ENCODE measurements at places on chromosomes 3 and 15. TPM values are rescaled to one million over a fixed set of nuclear protein-coding genes. Genes with fewer than 3 reads are reported as not detected.
A peak's percentile ranks its signal among the peaks of the same experiment; 100 is the strongest.

- no peak for DNase-seq
These were observed 37.3 kb downstream of the ZBTB38 start for GRCh38 chr3:141405591-141405990.

The STAC gene
- total RNA-seq: 11.9 TPM

GRCh38 chr3:183650554-183650953, 15.1 kb downstream of the KLHL24 start:
- DNase-seq: no peak

DNA sequence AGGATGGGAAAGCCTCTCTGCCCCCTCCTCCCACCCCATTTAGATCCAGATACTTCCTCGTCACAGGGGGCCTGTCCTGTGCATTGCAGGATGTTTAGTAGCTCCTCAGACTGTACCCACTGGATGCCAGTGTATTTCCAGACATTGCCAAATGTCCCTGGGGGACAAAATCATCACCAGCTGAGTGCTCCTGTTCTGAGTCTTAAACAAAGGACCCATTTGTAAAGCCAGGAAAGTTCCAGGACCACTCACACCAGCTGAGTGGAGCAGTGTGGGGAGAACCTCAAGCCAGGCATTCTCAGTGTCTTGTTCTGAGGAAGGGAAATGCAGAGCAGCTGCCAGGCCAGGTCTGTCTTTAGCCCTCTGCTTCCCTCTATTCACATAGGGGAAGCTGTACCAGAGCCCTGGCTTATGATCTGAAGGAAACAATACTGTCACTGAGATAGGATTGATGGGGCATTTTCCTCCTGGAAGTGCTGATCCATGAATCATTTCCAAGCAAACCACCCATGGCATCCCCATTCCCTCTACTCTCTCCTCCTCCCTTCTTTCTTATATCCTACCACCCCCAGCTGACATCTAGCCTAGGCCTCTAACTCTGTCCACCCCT, 67.4 kb upstream of the MEX3B start:
- DNase-seq: no peak

DNA sequence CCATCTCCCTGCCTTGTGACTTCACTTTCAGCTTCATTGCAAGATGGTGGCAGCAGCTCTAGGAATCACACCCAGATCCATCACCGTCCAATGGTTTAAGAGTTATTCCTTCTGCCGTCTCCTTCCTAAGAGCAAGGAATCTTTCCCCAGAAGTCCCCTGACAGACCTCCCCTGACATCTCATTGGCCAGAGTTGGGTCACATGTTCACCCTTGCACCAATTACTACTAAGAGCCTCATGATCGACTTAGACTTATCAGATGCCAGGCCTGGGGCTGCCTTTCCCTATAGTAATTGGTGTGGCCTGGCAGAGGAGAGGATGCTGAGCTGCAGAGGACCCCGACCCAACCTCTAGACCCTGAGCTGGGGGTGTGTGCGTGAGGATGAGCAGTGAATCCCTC, 31.8 kb upstream of the RASGRF1 start:
- peak; percentile 1 for DNase-seq

The CX3CR1 gene
- 22.6 TPM for total RNA-seq

The ATR gene
- total RNA-seq: 21.8 TPM

- no peak for DNase-seq
These were observed 191.3 kb downstream of the UBE3A start for GRCh38 chr15:25247407-25248038.

DNA sequence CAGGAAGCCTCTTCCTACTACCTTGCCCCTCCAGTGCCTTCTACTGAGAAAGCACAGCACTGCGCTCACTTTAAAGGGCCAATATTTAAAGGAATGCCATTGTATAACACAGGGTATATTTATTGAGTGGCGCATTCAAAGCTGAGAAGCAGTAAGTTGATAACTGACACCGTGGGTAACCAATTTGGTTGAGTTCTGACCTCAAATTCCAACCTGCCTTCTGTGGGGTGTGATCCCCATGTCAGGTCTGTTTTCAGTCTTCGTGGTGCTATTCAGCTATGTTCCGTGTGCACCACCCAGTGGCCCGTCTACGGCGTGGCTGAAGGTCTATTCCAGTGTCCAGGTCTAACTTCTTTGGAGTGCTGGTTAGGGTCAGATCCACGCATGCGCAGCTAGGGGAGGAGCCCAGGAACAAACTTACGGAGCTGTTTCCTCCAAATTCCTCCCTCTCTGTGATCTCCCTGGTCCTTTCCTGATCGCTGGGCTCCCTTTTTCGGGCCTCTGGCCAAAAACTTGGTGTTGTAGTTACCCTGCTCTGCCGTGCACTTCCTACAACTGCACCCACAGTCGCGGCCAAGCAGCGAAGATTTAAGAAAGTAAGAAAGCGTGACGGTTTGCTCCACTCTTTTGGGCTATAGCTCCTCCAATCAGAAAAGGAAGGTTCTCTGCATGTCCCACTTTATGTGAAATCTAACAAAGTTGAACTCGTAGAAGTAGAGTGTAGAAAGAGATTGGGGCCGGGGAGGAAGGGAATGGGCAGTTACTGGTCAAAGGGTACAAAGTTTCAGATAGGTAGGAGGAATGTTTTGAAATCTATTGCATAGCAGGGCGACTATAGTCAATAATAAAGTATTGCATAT, 7.7 kb downstream of the LRRC2 start:
- peak; percentile 91 for DNase-seq

The LMAN1L gene
- not detected for total RNA-seq

- no peak for DNase-seq
These were observed 13.8 kb upstream of the MSL2 start for GRCh38 chr3:136209921-136210320.

- DNase-seq: peak; percentile 23
These were observed 40.1 kb upstream of the EPHB1 start for GRCh38 chr3:134754768-134755559.

The ZPLD1 gene
- 14.2 TPM for total RNA-seq

DNA sequence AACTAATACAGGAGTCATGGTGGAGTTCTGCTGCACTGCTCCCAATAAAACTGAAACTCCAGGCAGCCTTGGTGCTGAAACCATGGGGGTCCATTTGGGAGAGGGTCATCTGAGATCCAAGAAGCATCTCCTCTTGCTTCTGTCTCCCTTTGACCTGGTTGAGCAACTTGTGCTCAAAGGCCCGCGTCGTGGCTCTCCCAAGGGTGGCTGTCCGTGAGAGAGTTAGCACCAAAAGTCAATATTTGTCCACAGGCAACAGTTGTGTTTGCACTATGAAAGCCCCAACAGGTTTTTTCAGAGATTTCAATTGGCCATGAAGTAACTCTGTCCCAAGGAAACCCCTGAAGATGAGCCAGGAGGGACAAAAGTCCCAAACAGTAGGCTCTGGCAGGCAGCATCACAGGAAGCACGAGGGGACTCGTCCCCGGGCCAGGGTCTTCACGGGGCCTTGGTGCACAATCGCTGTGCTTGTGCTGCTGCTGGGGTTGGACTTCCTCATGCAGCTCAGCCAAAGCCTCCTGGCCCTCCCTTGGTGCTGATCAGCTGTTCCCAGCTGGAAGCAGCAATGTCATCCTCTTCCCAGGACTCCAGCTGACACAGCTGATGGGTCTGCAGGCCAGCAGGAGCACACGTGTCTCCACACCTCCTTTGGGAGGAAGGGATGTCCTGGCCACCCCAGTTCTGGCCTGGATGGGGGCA, 39.4 kb upstream of the WNT5A start:
- DNase-seq: no peak

GRCh38 chr3:177257006-177257405, 59.7 kb upstream of the TBL1XR1 start:
- DNase-seq: no peak

GRCh38 chr3:72245183-72245811, 460.3 kb upstream of the PROK2 start:
- DNase-seq: peak; percentile 41

GRCh38 chr3:30933478-30934207, 39.2 kb upstream of the GADL1 start:
- DNase-seq: no peak

GRCh38 chr15:62709261-62709660, 333.3 kb upstream of the TPM1 start:
- no peak for DNase-seq

- DNase-seq: no peak
These were observed 722.6 kb downstream of the FHIT start for GRCh38 chr3:60528651-60529050.

DNA sequence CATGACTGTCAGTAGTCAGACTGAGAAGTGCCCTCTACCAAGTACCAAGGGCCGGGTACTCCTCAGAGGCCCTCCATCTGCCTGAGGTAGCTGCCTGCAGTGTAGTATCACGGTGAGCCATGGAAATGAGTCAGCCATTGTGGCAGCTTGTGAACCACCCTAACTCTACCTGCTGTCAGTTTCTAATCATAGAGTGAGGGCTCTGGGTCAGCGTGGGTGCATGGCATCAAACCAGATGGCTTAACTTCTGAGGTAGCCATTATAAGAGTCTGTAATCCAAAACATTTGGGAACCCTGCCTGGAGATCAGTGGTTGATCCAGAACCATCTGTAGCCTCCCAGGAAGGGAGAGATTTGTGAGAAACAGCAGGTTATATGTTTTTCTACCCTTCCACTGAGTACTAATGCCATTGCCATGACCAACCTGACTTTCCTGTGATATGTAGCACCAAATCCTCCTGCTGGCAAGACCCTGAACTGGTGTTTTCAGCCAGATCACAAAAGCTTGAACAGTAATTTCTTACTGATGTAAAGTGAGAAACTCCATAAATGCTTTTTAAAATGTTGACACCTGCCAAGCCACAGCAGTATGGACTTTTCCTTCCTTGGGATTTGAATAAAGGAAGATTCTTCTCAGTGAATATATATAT, 38.9 kb downstream of the ABHD2 start:
- no peak for DNase-seq

- no peak for DNase-seq
These were observed 2.7 kb downstream of the P3H2 start for GRCh38 chr3:190117981-190118380.

DNA sequence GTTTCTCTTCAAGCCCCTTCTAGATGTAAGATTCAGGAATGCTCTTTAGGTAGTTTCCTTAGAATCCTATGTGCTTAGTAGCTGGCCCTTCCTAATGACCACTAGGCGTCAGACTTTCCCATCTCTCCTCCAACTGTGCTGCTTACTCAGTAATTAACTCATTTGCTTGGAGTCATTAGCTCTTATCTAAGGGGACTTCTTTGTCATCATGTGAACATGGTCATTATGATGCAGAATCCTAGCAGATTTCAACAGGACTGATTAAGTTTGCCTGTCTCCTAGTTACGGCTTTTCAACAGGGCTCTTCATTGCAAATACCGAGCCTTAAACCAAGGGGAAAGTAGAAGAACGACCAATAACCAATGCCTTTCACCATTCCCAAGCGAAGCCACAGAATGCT, 46.4 kb downstream of the GJD2 start:
- DNase-seq: no peak

The LDHAL6B gene
- not detected for total RNA-seq

The SLC27A2 gene
- total RNA-seq: 22.9 TPM

The BFSP2 gene
- total RNA-seq: not detected

The KCNAB1 gene
- 1.6 TPM for total RNA-seq

- DNase-seq: no peak
These were observed 205.7 kb downstream of the PLCL2 start for GRCh38 chr3:17090280-17090983.

DNA sequence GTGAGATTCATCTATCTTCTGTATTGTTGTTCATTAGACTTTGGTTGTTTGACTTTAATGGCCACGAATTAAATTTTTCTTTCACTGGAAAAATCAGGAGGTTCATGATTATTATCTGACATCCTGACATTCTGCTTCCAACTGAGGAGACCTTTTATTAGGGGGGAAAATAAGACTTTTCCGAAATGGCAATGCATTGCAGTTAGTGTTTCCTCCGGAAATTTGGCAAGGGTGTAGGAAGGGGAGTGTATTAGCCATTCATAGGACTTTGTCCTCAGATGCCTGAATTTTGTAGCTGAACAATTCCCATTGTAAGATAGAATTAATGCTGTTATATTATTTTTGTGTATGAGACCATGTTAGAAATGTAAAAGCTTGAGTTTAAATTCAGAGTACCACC, 450.6 kb upstream of the TGFBR2 start:
- no peak for DNase-seq

DNA sequence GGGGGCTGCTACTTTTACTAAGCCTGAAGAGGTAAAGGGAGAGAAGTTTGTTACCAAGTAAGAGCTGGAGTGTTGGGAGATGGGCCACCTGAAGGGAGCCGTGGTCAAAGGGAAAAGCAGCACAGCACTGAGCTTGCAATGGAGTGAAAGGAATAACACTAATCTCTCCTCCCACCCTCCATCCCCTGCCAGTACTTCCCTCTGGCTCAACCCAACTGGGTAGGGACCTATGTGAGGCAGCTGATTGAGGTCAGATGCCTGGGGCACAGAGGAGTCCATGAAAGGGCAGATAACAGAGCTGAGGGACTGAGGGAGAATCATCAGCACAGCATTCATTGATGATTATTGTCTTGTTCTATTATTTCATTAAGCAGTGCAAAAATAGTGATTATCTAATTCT, 212.4 kb upstream of the TBC1D5 start:
- DNase-seq: no peak
